ENCODE measurements at places on chromosomes 11 and 22.

DNA sequence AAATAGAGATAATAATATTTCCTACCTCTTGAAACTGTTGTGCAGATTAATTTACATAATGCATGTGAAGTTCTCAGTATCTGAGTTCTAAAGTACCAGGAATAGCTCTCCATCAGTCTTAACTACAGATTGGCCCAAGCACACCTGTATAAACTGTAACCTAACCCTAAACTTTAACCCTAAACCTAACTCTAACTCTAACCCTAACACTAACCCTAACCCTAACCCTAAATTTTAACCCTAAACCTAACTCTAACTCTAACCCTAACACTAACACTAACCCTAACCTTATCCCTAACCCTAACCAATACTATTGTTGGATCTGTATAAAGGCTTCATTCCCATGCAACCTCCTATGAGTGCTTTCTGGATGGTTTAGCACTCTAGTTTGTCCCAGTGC, 1445.9 kb upstream of the TENM4 start:
- no peak for DNase-seq

- no peak for DNase-seq
These were observed 81.5 kb upstream of the HORMAD2 start for GRCh38 chr22:29998627-29999384.

DNA sequence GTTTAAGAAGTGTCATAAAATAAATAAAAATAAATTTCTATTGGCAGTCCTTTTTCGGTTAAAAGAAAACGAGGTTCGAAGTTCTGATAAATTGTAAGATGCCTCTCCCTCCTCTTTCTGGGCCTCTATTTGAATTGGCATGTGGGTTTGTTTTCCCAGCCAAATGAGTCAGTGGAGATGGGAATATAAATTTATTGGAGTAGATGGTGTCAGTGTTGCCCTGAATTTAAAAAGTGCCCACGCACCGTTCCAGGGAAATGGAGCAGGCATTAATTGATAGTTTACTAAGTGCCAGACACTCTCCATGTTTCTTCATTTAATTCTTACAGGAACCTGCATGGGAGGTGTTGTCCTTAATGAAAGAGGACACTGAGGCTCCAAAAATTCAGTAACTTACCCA, 119.2 kb downstream of the FEZ1 start:
- no peak for DNase-seq

- DNase-seq: no peak
These were observed 5.9 kb upstream of the IL10RA start for GRCh38 chr11:117980280-117980679.

DNA sequence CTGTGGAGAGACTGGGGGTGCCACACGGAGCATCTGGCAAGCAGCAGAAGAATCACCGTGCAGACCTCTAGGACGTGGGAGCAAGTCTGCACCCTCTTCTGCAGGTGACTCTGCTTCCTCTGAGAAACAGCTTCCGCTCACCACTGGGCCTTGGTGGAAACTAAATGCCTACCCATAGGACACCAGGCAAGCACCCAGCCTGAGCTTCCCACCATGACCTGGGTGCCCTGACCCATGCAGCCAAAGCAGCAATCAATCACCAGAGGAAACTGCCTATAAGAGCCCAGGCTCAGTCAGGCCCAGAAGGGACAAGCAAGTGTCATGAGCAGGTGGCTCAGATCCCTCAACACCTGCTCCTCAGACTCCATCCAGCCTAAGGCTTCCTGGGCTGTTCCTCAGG, 63.4 kb downstream of the IGLL5 start:
- no peak for DNase-seq

GRCh38 chr11:24234822-24235508, 261.9 kb upstream of the LUZP2 start:
- DNase-seq: peak; percentile 36

DNA sequence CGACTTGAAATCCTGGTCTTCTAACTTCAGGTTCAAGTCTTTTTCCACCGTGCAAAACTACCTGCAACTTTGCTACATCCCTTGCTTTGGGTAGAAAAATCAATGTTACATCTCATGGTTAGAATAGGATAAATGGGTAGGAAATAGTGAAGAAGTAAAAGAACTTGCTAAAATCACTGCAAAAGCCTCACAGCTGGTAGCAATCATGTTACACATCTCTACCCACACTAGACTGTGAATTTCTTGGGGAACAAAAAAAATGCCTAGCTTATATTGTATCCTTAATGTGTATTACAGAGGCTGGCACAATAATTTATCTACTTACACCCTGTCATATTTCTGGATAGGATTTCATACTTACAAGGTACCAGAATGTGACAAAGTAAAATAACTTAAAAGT, 133.8 kb downstream of the FAM181B start:
- DNase-seq: no peak

- DNase-seq: no peak
These were observed 51.9 kb upstream of the PICALM start for GRCh38 chr11:86120807-86121206.

DNA sequence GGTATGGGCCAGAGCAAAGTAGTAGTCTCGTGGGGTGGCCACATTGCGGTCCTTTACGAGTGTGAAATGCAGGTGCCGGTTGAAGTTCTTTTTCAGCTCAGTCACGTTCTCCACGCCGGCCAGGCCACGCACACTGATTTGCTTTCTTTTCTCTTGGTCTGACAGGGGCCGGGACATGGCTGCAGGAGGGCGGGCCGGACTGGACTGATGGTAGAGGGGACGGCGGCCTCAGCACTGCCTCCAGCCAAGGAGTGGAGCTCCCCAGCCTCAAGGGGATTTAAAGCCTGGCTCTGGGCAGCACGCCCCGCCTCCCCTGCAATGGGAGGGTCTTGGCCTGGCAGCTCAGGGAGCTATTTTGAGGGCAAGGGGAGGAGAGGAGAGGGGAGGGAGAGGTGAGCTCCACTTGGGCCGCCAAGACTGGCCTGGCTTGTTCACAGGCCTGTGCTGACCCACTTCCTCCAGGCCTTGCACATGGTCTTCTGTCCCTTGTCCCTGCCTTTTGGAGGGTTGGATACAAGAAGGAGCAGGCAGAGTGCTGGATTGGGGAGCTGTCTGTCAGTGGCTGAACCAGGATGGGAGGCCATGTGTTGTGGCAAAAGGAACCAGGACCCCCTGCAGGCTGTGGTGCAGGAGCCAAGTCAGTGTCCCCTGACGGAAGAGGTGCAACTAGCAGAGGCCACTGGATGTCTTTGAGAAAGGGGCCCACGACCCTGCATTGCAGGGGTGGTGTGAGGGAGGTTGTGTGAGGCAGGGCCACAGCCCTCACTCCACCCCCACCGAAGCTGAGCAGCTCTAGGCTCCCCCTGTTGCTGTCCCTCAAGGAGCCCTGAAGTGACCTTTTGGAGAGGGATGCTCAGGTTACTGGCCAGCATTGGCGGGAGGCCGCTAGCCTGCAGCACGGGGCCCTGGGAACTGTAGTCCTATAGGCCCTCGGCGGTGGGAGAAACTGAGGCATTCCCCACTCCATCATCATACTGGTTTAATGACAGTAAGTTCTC, at the start of gene PYGM:
PYGM (minus strand) TSS at position 253 of the 998 bp plus-strand sequence; CDS start at position 177, 76 bp downstream.
- peak; percentile 53 for DNase-seq

GRCh38 chr11:107293677-107294344, 163.8 kb downstream of the CWF19L2 start:
- DNase-seq: peak; percentile 71

All from Caco-2 (cell line).